Type B pancreatic cell (in vitro differentiated cells): ENCODE measurements at places on chromosomes 6 and 20. TPM values are rescaled to one million over a fixed set of nuclear protein-coding genes. Genes with fewer than 3 reads are reported as not detected.

TRAPPC3L gene
- total RNA-seq, result 0.27 and 0.31 TPM in 2 replicates

DEF6 gene
- 6.2 and 12.1 TPM in 2 replicates for total RNA-seq

RAET1L gene
- not detected in 2 replicates for total RNA-seq

DNA sequence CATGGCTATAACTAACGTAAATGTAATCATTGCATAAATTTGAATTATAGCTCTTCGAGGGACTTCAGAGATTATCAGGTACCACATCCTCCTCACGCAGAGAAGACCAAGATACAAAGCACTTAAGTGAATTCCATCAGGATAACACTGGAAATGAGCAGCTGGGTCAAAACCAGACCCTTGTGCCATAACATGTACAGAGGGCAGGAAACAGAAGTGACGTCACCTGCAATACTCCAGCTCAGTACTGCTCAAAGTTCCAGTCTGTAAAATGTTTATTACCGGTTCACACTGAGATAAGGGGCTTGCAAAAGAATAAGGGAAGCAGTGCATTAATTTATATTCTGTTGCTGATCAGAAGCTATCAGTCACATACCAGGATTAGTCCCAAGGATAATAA lies 45.8 kb downstream of the RGS17 start:
- H3K36me3 ChIP-seq, result no peaks in the 10 kb centered on the region
- no peaks in the 10 kb centered on the region for H3K27me3 ChIP-seq
- H3K4me3 ChIP-seq, result no peak overlapping the region
- no peak for DNase-seq
- H3K27ac ChIP-seq, result no peak overlapping the region
- H3K4me1 ChIP-seq, result no peaks in the 10 kb centered on the region

DNA sequence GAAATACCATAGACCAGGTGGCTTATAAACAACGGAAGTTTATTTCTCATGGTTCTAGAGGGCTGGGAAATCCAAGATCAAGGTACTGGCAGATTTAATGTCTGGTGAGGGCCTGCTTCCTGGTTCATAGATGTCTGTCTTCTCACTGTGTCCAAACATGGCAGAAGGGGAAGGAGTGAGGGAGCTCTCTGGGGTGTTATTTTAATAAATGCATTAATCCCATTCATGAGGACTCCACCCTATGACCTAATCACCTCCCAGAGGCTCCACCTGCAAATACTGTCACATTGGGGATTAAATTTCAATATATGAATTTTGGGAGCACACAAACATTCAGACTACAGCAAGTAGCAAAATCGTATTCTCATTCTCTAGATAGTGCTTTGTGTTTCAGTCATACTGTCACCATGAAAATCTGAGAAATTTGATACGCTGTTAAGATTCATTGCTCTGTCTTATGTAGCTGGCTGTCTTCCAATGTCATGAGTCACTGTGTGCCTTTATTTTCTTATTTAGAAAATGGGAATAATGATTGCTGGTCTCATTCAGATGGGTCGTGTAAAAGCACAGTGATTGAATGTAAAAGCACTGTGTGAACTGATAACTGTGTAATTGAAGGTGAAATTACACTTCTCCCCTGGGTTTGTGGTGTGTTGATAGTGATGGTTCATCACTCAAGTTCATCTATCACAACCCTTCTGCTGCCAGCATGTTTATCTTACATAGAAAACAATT lies 8.9 kb upstream of the ERVFRD-1 start:
- H3K4me3 ChIP-seq, result no peak overlapping the region
- no peak for DNase-seq
- peaks cover 9% of the 10 kb centered on the region for H3K36me3 ChIP-seq
- peak overlapping the region; percentile 26 for H3K27ac ChIP-seq
- no peaks in the 10 kb centered on the region for H3K27me3 ChIP-seq

DNA sequence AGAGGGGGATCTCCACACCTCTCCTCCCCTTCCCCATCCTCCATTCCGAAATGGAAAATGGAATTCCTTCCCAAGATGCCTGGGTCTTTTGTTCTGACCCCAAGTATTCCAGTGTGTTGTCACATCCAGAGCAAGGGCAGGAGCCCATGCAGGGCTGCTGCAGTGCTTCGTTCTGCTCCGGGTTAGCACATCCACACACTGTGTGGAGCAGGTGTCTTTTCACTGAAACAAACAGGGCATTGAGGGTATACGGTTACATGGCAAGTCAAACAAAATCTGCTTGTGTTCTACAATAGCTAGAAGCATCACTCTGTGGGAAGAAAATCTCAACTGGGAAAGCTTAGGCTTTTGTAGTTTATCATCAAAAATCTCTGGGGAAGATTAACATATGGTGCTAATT lies 56.9 kb downstream of the LYRM2 start:
- H3K4me1 ChIP-seq, result peaks cover 16% of the 10 kb centered on the region
- H3K4me3 ChIP-seq, result no peak overlapping the region
- no peaks in the 10 kb centered on the region for H3K27me3 ChIP-seq
- DNase-seq, result no peak

- H3K36me3 ChIP-seq, result peaks cover 3% of the 10 kb centered on the region
- DNase-seq, result no peak
- no peak overlapping the region for H3K27ac ChIP-seq
- H3K4me1 ChIP-seq, result peaks cover 12% of the 10 kb centered on the region
- H3K4me3 ChIP-seq, result no peak overlapping the region
Observed at GRCh38 chr6:136716917-136717715, 75.2 kb downstream of the MAP3K5 start.

GRCh38 chr6:170476360-170476759 lies 76.7 kb downstream of the PSMB1 start:
- no peak for DNase-seq
- no peaks in the 10 kb centered on the region for H3K27me3 ChIP-seq
- H3K4me1 ChIP-seq, result peaks cover 25% of the 10 kb centered on the region

DNA sequence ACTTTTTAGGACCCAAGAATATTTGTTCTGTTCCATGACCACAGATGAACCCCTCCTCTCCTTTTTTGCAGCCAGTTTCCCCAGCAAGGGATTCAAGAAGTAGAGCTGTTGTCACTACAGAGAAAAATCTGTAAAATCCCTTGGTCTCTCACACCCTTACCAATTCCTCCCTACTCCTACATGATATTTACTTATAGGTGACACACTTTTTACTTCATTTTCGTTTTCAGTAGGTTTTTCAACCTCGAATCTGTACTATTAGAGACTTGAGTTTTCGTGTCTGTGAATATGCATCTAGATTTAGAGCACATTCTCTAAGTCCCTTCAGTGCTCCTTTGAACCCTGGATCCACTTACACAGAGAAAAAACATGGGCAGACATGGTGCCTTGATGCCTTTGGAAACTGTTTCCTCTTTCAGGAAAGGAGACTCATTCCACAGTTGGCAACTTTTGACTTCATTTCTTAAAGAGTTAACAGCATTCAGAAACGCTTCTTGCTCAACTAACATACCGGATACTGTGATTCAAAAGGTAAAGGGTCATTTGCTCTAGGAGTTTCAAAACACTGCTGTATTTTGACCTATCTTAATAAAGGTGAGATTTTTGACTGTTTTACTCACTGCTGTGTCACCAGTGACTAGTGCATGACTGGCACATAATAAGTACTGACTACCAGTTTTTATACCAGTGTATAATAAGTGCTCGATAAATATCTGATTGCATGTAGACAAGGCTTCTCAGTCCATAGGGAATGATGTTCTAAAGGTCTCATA lies 50.6 kb downstream of the LAMA4 start:
- H3K27me3 ChIP-seq, result peaks cover 3% of the 10 kb centered on the region
- no peak for DNase-seq
- H3K4me3 ChIP-seq, result no peak overlapping the region
- H3K4me1 ChIP-seq, result peaks cover 13% of the 10 kb centered on the region

DNA sequence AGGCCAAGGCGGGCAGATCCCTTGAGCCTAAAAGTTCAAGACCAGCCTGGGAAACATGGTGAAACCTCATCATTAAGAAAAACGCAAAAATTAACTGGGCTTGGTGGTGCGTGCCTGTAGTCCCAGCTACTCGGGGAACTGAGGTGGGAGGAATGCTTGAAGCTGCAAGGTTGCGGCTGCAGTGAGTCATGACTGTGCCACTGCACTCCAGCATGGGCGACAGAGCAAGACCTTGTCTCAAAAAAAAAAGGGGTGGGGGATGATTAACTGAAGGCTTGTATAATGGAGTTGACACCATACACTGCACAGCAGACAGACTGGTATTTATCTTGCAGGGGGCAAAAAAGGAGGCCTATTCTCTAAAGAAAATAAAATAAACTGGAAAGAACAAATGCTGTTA lies 27.7 kb downstream of the SRPK1 start:
- H3K27me3 ChIP-seq, result no peaks in the 10 kb centered on the region
- peak overlapping the region; percentile 66 for H3K27ac ChIP-seq
- H3K4me3 ChIP-seq, result no peak overlapping the region
- no peak for DNase-seq
- peaks cover 25% of the 10 kb centered on the region for H3K4me1 ChIP-seq

DNA sequence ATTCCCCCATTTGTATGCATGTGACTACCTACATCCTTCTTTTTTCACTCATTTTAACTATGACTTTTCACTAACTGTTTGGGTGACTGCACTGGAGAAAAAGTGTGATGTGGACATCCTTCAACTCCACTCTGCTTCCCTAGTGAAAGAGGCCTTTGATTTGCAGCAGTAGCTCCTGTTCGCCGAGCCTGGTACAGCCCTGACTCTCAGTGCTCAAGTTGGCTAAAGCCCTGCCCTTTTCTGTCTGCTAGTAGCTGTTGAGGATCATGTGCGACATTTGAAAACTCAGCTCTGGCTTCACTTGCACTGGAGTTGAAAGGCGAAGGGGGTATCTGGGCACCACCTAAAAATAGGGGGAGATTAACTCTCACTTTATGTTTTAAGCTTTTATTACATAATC lies 42.1 kb downstream of the DAAM2 start:
- no peaks in the 10 kb centered on the region for H3K36me3 ChIP-seq
- no peak overlapping the region for H3K27ac ChIP-seq
- H3K4me3 ChIP-seq, result no peak overlapping the region
- no peak for DNase-seq
- no peaks in the 10 kb centered on the region for H3K27me3 ChIP-seq

DNA sequence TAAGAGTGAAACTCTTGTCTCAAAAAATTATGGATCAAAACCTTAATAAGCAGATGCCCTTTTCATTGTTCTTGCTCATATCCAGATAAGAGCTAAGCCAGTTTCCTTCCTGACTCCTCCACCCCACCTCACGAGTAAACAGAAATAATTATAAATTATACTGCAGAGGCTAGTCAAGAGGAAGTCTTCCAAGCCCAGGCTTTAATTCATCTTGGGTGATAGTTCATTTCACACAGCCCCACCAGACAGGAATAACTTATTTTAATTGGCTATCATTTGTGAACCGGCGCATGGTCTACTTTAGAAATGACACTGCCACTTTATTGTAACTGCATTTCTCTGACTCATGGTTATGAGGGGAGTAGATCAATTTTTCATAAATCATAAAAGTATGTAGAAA lies 102.0 kb downstream of the BTBD3 start:
- DNase-seq, result no peak
- no peaks in the 10 kb centered on the region for H3K27me3 ChIP-seq
- H3K36me3 ChIP-seq, result no peaks in the 10 kb centered on the region
- H3K4me1 ChIP-seq, result no peaks in the 10 kb centered on the region
- H3K4me3 ChIP-seq, result no peak overlapping the region
- no peak overlapping the region for H3K27ac ChIP-seq

DNA sequence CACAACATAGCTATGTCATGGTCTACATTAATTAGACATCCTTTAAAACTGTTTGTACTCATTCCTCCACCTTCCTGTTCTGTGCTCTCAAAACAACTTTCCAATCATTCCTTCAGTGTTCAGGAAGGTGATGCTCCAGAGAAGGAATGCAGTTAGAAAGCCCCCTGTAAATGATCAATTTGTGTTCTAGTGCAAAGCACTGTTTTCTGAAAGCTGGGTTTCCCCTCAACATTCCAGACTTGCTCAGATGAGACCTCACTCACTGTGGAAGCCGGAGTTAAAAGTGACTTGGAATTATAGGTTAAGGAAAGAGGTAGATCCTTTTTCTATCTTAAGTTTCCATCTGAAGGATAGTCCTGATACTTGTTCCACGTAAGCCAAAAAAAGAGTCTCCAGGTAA lies 95.9 kb downstream of the BMP2 start:
- no peak overlapping the region for H3K27ac ChIP-seq
- H3K36me3 ChIP-seq, result no peaks in the 10 kb centered on the region
- H3K4me3 ChIP-seq, result no peak overlapping the region
- no peak for DNase-seq

DNA sequence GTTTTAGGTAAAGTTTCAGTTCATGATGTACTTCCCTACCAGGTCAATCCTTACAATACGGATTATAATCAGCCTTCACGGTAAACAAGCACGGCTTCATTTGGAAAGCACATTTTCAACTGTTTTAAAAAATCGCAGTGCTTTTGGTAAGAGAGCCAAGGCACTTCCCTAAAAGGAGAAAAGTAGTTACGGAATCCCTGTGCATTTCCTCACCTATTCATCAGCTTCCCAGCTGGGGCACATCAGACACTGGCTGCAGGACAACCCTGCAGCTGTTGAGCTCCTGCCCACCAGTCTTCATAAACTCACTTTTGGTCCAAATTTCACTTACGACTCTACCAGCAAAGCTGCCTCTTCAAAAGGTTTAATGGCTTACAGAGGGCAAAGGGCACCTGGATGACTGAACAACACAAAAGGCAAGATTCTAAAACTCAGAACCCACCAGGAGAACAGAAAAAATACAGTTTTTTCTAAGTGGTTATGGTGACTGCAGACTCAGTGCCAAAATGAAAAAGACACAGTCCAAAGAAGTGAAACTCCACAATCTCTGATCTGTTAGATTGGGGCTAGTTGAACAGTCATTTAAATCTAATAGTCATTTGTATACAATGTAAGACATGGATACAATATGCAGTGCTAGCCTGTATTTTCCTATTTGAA lies 7.5 kb downstream of the SNX5 start:
- H3K36me3 ChIP-seq, result peaks cover 27% of the 10 kb centered on the region
- H3K4me1 ChIP-seq, result peaks cover 70% of the 10 kb centered on the region
- no peak for DNase-seq
- H3K27me3 ChIP-seq, result no peaks in the 10 kb centered on the region
- peak overlapping the region; percentile 79 for H3K4me3 ChIP-seq

DNA sequence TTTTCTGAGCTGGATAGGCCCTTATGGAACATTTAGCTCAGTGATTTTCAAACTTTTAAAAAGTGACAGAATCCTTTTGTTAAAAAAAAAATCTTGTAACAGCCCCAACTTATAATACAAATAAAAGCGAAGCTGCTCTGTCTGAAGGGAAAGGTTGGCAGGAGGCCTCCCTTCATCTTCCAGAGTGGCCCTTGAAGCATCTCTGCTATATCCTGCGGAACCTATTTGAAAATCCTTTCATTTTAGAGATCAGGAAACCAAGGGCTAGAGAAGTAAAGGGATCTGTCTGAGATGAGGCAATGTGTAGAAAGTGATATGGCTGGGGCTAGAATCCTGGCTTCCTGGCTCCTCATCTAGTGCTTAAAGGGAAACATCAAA lies 107.8 kb downstream of the UBE3D start:
- H3K27ac ChIP-seq, result no peak overlapping the region
- no peak for DNase-seq

- no peaks in the 10 kb centered on the region for H3K4me1 ChIP-seq
- H3K4me3 ChIP-seq, result no peak overlapping the region
- H3K27me3 ChIP-seq, result no peaks in the 10 kb centered on the region
Observed at GRCh38 chr20:55961376-55962330, 43.7 kb downstream of the CBLN4 start.
